ENCODE measurements at places on chromosomes 3 and 15. TPM values are rescaled to one million over a fixed set of nuclear protein-coding genes. Genes with fewer than 3 reads are reported as not detected.

The PEX11A gene
- 6.5 TPM for total RNA-seq

The DLL4 gene
- 128 TPM for total RNA-seq

The GPR62 gene
- not detected for total RNA-seq

The SLC12A1 gene
- under 0.01 TPM for total RNA-seq

The ZNF80 gene
- not detected for total RNA-seq

The ANKDD1A gene
- total RNA-seq = 5.8 TPM

The GNAI2 gene
- total RNA-seq = 624 TPM

The MASP1 gene
- total RNA-seq = 2.3 TPM

The CD80 gene
- 0.17 TPM for total RNA-seq

The ELL3 gene
- total RNA-seq = 2.9 TPM

The CLDN16 gene
- 0.34 TPM for total RNA-seq

The SLC22A13 gene
- total RNA-seq = 0.19 TPM

The WNT5A gene
- 2.0 TPM for total RNA-seq

The TNFAIP8L3 gene
- 49.9 TPM for total RNA-seq

The SCN11A gene
- not detected for total RNA-seq

The GABRR3 gene
- total RNA-seq = not detected

The PCCB gene
- total RNA-seq = 42.7 TPM

The GOLGA8S gene
- total RNA-seq = not detected

The FBXW12 gene
- total RNA-seq = not detected

The NUP210 gene
- 2.6 TPM for total RNA-seq

The TLE3 gene
- total RNA-seq = 38.3 TPM

The SENP8 gene
- total RNA-seq = 2.7 TPM

The SLC9A9 gene
- 3.2 TPM for total RNA-seq

The TIMP4 gene
- 0.34 TPM for total RNA-seq

The FBXL2 gene
- 25.4 TPM for total RNA-seq

The CDV3 gene
- 279 TPM for total RNA-seq

The AGBL1 gene
- total RNA-seq = not detected

The CD200 gene
- 3.4 TPM for total RNA-seq

The GOLGA8N gene
- total RNA-seq = 1.2 TPM

The RHCG gene
- not detected for total RNA-seq

The MESP1 gene
- total RNA-seq = 0.14 TPM

The WDR49 gene
- total RNA-seq = 0.09 TPM

The C3orf85 gene
- not detected for total RNA-seq

The KLHL40 gene
- not detected for total RNA-seq

The CCR1 gene
- total RNA-seq = not detected

The TMEM212 gene
- total RNA-seq = not detected

The COL6A5 gene
- not detected for total RNA-seq

The CPNE9 gene
- not detected for total RNA-seq

The ABHD5 gene
- total RNA-seq = 26.5 TPM

The SNRPA1 gene
- 22.9 TPM for total RNA-seq

The ADAMTSL3 gene
- 15.1 TPM for total RNA-seq

The FRMD5 gene
- total RNA-seq = 3.4 TPM

The TICRR gene
- total RNA-seq = 7.0 TPM

The DZIP1L gene
- total RNA-seq = 4.6 TPM

The SOX14 gene
- total RNA-seq = not detected

The HHATL gene
- total RNA-seq = not detected

The PML gene
- total RNA-seq = 176 TPM

The RFTN1 gene
- 47.8 TPM for total RNA-seq

The GXYLT2 gene
- 0.09 TPM for total RNA-seq

The UACA gene
- total RNA-seq = 170 TPM

The CPN2 gene
- total RNA-seq = not detected

The PLS1 gene
- total RNA-seq = 0.85 TPM

The GPR149 gene
- total RNA-seq = not detected

The PPP1R14D gene
- not detected for total RNA-seq
